ENCODE measurements at places on chromosomes 5 and 9.

DNA sequence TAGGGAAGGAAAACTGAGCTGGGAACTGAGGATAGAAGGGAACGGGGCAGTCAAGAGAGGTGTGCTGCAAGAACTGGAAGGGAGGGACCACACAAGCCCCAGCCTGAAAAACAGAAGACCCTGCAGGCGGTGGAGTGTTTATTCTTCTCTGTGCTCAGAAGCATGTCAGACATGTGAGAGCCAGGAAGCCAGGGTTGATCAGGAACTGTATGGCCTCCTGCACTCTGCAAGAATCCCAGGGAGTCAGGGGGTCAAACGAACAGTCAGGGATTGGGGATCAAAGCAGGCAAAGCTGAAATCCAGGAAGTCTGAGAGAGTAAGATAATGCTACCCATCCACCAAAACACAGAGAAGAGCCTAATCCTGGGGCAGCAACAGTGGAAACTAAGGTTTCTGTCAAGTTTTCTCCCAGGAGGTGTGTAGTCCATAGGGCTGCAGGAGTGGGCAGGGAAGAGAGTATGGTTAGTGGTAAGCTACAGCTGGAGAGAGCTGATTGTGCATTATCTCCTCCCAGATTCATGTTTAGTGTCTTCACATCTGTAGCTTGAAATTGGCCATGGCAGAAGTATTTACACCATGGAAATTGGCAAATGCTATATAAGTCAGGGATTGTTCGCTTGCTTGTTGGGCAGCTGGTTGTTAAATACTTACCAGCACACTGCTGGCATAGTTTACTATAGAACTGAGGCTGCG lies 115.4 kb upstream of the SLC44A1 start:
- no peak for DNase-seq

DNA sequence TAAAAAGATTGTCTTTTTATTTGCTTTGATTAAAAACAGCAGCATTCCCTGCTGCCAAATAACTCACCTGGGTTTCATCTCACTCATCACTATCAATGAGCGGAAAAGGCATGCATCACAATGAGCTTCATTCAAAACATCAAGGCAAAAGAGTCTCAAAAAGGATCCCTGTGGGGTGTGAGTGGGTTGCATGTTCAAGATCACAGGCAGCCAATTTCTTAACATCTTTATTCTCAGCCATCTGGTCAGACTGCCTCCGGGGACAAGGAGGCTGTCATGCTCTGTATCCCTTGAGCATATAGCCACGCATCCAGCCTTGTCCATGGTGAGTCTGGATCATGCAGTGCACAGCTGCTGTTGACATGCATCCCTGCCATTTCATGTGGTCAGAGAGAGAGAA lies 117.1 kb downstream of the ICE1 start:
- no peak for DNase-seq

GRCh38 chr9:108367188-108367587 lies 488.6 kb downstream of the ACTL7B start:
- no peak for DNase-seq

DNA sequence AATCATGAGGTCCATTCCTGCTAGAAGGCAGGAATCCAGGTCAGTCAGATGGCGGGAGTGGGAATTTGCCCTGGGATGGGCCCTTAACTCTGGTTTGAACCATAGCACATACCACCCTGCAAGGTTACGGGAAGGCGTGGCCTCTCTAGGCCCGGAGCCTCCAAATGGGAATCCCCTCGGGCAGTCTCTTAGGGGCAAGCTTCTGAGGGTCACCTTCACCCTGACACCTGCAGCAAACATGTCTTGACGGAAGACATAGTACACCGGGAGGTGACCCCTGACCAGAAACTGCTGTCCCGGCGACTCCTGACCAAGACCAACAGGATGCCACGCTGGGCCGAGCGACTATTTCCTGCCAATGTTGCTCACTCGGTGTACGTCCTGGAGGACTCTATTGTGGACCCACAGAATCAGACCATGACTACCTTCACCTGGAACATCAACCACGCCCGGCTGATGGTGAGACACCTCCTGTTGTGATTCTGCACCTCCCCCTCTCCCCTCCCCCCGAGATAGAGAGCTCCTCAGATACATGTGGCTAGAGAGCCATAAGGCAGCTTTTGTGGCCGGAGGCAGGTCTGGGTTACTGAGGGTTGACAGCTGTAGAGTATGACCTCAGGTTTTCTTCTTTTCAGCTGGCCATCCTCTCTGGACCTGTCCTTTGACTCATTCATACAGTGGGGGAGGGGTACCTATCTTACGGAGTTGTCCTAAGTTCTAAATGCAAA lies 957 bp downstream of the PRELID1 start:
- no peak for DNase-seq

GRCh38 chr9:126397056-126397455 lies 70.4 kb downstream of the MVB12B start:
- DNase-seq = no peak

- no peak for DNase-seq
Observed at GRCh38 chr5:135718151-135718550, 116.3 kb upstream of the SLC25A48 start.

DNA sequence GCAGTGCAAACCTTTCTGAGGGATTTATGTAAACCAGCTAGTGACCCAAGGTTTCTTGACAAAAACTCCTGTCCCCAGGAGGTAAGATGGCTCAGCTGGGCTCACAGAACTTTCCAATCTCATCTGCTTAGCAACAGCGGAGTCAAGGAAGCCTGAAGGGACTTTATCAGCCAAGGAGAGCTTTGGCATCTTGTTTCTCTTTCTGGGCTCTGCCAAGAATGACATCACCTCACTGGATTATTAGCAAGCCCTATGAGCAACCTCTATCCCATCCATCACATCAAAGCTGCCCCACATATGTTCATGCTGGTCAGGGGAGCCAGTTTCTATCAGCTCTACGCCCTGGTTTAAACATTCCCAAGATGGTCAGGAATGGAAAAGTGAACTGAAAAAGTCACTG lies 461.3 kb downstream of the ENC1 start:
- DNase-seq = no peak

- no peak for DNase-seq
Observed at GRCh38 chr9:112548836-112549595, 62.4 kb downstream of the KIAA1958 start.

GRCh38 chr9:82108941-82109340 lies 120.4 kb downstream of the SPATA31D1 start:
- no peak for DNase-seq

- DNase-seq = no peak
Observed at GRCh38 chr5:135036405-135036804, 2.4 kb upstream of the PITX1 start.

- DNase-seq = no peak
Observed at GRCh38 chr9:135783540-135784245, 81.7 kb downstream of the KCNT1 start.

DNA sequence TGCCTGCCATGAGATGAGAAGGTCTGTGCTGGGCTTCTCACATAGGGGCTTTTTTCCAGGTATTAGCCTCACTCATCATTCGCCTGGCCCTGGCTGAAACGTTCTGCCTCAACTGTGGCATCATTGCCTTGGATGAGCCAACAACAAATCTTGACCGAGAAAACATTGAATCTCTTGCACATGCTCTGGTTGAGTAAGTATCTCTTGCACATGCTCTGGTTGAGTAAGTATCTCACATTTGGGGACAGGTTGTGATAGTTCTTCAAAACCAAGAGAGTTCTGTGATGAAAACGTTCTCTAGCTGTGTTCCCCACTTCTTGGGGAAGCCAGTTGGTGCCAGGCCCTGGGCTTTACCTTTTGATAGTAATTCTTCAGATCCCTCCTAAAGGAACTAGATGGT lies 17.4 kb upstream of the IL13 start:
- no peak for DNase-seq

GRCh38 chr9:85130764-85131163 lies 461.2 kb downstream of the NTRK2 start:
- DNase-seq = no peak

DNA sequence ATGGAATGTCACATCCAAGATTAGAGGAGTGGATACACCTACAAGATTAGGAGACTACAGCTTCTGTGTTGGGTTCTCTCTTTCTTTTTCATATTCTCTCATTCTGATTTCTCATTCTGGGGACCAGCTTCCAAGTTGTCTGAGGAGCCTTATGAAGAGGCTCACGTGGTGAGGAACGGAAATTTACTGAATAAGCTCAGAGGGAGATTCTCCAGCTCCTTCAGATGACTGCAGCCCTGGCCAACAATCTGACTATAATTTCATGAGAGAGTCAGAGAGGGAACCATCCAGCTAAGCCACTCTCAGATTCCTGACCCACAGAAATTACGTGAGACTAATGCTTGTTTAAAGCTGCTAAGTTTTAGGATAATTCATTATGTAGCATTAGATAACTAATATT lies 27.1 kb upstream of the TENT2 start:
- DNase-seq = no peak

DNA sequence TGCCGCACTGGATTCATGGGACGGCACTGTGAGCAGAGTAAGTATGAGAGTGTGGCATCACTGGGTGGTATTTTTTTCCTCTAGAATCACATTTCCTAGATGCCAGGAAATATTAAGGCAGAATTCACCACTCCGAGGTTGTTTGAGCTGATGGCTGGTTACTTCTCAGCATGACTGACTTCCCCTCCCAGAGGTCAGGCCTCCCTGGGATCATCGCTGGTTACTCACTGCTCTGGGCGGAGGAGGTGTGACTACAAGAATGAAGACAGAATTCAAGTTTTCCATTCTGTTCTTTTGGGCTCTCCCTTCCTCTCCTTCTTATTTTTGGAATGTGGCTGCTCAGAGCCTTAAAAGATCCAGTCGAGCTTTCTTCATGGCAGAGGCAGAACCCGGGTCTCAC lies 76.6 kb upstream of the PRRC1 start:
- no peak for DNase-seq

GRCh38 chr5:178375348-178375747 lies 142.7 kb upstream of the PHYKPL start:
- DNase-seq = no peak

DNA sequence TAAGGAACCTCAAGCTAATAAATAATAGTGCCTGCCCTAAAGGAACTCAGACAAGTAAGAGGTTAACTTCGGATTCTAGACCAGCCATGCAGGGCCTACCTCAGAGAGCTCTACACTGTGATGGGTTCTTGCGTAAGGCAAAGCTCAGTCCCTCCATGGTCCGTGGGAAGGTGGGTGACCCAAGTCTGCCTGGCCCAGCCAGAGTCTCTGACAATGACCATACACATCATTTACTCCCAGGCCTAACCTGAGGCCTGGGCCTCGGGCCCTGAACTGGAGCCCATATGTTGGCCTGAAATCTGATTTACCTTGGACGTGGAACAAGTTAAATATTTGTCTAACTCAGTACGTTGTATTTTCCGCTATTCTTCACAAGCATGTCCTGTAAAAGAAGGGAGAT lies 55.1 kb downstream of the TMEM174 start:
- no peak for DNase-seq

DNA sequence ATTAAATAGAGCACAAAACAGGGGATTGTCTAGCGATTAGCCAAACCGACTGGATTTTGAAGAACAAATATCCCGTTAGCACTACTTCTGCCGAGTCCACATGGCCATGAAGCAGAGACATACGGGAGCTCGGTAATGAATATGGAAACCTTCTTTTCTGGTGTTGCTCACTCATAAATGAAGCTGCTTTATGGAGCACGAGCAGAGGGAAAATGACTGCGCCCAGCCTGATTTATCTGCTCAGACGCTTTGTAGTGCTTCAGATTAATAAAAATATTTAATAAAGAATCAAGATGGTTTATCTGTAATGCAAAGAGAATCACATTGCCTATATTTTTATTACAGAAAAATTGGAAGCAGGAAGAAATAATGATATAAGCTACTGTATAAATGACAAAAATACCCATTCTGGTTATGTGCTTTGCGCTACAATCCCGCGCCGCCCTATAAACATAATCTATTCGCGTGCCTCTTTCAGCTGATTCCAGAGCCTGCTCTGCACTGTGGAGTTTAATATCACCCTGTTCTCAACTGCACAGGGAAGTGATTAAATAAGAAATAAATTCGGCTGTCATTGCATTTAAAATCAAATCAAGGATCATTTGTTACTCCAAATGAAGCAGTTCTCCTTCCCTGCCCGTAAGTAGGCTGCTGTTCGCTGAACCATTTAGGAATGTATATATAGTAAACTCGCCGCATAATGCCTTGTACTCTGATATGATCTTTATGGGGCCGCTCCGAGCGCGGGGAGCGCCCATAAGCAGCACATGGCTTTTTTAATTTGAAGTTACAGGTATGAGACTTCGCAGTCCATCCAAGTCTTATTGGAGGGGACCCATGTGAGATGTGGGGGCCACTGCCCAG lies 22.3 kb upstream of the UBAC1 start:
- no peak for DNase-seq

- DNase-seq = no peak
Observed at GRCh38 chr5:51387884-51388275, 4.6 kb downstream of the ISL1 start.

GRCh38 chr9:126752376-126752775 lies 52.5 kb upstream of the ZBTB43 start:
- no peak for DNase-seq

GRCh38 chr5:95958310-95959014 lies 3.2 kb downstream of the ELL2 start:
- no peak for DNase-seq

DNA sequence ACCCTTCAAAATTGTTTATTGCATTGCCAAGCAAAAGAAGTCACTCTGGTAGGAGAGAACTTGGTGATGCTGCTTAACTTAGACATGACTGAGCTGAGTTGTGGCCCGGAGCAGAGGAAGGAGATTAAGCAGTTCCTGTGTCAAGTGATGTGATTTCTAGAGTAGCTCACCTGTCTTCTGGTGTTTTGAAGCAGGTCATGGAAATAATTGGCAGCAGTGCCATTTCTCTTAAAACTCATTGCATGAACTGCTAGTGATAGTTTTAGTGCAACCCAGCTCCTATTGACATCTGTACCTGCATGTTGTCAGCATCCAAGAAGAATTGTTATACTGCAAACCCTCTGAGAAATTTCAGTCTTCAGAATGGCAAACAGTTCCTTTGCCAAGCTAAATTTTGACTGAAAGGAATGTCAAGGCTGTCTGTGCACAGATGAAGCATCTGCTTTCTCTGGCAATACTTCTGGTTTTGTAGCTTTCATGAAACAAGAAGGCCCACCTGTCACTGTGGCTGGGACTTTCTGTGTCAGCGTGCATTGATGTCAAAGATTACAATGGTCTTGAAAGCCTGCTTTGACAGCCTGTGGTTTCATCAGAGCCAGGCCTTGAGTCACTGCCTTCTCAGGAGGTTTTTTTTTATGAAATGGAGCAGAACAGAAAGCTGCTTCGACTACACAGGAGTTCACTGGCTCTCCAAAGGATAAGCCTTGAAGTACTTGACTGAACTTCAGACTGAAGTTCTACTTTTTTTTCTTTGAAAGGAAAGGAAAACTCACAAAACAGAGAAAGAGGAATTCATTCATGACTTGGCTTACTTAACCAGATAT lies 90.6 kb downstream of the RALGPS1 start:
- no peak for DNase-seq

GRCh38 chr5:6190838-6191237 lies 187.5 kb downstream of the MED10 start:
- no peak for DNase-seq
